ENCODE measurements at places on chromosomes 2 and 18. TPM values are rescaled to one million over a fixed set of nuclear protein-coding genes. Genes with fewer than 3 reads are reported as not detected.

GRCh38 chr18:43547456-43547855, 270.2 kb upstream of the SYT4 start:
- no peak for DNase-seq

DNA sequence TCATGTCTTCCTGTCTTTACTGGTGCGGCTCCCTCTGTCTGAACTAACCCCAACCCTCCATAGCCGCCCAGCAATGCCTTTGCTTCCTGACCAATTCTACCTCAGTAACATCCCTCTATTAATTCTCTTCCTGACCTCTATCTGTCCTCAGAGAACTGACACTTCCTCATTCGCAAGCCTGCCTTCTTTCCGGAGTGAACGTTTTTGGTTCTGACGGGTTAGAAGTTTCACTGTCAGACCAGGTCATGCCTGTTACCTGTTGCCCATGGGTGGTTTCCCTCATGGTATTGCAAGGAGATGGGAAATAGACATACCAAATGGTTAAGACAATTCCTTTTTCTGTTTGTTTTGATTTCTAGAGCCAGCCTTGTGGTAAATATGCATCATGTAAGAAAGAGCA, 453.4 kb upstream of the SLC14A2 start:
- DNase-seq, result no peak

DNA sequence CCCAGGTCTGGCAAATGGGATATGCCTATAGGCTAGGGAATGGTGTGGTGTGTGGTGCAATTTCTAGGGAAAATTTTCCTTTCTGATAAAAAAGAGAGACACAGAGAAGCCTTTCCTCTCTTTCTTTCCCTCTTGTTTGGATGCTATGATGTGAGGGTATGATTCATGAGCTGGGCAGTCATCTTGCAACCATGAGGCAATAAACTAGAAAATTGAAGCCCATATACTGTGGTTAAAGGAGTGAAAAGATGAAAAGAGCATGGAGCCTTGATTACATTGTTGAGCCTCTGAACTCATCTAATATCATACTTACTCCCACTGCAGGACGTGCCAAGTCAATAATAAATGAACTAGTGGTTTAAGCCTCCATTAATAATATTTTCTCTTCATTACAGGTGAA, 215.6 kb downstream of the HAUS1 start:
- DNase-seq, result no peak

Gene SRD5A2
- not detected for total RNA-seq

DNA sequence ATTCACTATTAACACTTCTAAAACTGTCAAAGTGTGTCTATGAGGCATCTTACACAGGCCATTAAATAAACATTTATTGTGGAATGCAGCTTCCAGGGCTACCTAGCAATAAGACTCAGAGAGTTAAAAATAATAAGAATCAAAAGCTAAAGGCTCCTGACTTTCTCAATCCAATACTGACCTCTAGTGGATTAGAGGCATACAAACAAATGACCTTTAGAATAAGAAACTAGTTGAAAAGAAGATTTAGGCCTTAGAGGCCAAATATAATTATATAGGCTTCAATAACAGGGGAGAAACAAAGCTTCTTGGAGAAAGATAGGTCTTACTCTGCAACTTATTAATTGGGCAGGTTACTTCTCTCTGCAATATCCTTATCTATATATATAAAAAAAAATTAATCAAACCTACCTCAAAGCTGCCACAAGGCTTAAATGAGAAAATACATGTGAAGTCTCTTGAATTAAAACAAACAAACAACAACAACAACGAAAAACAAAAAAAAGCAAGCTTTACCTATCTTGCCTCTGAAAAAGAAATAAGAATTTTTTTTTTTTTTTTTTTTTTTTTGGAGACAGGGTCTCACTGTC, 246.1 kb downstream of the EXOC6B start:
- no peak for DNase-seq

Gene REG3G
- total RNA-seq, result not detected

DNA sequence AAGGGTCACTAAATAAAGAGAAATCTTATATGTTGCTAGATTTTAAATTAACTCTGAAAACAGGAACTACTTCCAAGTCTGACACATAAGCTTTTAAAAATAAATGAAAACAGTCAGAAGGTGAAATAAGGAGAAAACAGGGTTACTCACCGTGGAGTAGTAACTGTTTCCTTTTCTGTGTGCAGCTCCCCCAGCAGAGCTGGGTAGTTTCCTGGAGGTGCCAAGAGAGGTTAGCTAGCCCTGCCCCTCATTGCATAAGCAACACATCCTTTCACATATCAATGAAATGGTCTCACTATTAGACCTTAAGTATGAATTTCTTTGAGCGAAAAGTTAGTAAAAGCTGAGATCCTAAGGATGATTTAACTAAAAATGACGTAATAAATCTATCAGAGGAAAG, 54.0 kb upstream of the GPR75 start:
- no peak for DNase-seq

Gene COL6A3
- total RNA-seq, result 57.1 TPM

GRCh38 chr2:44582363-44583008, 220.7 kb downstream of the CAMKMT start:
- DNase-seq, result no peak

DNA sequence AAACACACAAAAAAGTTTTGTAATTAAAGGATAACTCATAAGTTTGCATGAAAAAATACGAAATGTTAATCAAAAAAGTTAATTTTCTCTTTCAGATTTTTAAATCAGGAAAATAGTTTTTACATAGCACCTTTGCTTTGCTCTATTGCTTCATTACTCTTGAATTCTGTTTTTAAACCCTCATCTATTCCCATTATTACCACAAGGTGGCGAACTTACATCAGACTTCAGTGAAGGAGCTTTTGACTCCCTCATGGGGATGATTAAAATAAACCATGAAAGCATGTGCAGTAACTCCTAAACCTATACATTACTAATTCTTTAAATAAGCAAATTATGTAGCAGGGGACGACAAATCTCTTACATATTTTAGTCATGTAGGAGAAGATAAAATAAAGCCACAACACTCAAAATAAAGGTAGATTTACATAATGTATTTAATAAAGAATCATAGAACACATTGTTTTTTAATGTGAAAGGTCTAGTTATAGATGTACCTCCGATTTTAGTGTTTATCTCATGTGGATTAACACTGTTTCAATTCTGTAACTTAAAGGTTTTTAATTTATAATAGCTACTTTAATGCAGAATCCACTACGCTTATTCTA, 105.2 kb downstream of the NETO1 start:
- DNase-seq, result no peak

DNA sequence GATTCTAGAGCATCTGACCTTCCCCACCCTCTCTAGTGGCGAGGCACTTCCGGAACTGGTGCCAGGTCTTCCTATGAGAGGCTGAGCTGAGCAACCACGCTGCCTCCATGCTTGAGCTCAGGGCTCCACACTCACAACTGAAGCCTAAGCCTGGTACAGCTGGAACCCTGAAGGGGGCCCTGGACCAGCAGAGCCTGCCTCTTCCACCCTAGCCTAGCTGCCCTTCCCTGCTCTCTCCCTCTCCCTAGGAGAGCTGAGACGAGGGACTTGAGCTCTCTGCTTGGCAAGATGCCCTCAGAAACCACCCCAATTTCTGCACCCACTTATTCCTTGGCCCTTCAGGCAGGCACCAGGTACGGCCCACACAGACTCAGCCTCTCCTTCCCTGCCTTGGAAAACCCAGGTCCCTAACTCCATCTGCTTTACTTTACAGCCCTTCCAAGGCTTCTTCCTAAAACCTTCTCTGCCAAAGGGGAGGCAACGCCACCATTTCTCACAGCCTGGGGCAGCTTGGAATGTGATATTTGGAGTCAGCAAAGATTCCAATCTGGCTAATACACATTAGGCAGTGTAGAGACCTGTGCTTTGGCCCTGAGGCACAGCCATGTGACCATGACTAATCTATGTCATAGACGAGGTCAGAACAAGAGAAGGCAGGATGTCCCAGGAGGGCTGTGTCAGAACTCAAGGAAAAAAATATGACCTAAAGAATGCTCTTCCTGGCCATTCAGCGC, 18.8 kb downstream of the COX7A2L start:
- peak; percentile 25 for DNase-seq

DNA sequence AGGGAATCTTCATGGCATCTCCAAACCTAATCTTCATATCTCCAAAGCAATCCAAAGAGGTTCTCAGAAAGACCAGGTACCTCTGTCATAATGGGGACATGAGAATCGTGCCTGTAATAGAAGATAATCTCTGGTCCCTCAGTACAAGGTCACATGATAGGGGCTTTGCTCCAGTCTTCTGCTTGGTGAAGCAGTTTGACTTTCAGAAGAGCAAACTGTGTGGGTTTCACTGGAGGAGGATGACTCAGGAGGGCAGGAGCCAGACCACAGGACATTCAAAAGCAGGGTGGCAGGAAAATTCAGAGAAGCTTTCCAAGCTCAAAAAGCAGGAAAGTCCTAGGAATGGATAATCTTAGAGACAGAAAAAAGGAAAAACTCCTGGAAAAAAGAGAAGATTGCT, 10.6 kb upstream of the PAX3 start:
- no peak for DNase-seq

DNA sequence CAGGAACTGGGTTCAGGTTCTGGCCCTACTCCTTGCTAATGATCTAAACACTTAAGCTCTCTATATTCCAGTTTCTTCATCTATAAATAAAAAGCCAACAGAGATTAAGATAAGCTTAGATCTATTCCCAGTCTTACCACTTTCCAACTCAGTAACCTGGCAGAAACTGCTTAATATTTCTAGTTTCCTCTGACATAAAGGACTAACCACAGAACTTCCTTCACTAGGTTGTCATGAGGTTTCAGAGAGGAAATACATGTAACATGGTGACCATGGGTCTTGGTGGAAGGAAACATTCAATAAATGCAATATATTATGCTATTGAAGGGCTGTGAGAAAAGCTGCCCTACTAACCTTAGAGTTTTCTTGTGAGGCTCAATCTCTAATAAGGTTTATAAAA, 114.4 kb upstream of the PDE1A start:
- no peak for DNase-seq

Gene GREB1
- 7.8 TPM for total RNA-seq

Measured in left ventricle myocardium inferior (tissue), 1 donor.